Uterus (tissue), 4 donors: ENCODE measurements at places on chromosomes 3 and 15. TPM values are rescaled to one million over a fixed set of nuclear protein-coding genes. Genes with fewer than 3 reads are reported as not detected.

GRCh38 chr3:195847055-195847950 lies 35.6 kb upstream of the MUC4 start:
- DNase-seq, result no peak

DNA sequence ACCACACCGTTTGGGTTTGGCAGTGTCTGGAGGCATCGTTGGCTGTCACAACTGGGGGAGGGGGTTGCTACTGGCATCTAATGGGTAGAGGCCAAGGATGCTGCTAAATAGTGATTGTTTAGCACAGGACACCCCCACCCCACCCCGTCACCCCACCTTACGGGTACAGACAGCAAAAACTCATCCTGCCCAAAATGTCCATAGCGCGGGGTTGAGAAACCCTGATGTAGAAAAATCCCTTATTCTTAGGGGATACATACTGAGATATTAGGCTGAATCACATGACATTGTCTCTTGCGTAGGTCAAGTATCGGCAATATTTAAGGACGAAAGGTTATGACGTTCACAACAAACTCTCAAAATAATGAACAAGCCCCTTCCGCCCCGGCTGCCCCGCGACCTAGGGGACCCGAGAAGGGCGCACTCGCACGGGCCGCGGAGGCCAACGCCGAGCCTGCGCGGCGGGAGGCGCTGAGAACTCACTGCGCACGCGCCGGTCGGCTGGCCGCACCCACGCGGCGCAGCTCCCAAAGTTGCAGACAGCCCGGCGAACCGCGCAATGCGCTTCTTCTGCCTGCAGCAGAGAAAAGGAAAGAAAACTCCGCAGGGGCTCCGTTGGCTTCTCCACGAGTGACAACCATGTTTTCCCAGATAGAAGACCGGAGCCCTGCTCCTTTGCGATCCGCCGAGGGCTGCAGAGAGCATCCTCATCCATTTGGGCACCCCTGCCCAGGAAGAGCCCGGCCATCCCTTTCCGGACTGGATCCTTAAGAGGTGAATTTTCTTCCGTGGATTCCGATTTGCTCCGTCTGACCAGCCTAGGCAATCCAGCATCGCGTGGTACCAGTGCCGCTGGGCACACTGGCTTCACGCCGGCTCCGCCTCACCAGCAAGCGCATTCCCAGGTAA lies 136.8 kb upstream of the CCDC54 start:
- DNase-seq, result peak; percentile 82

DNA sequence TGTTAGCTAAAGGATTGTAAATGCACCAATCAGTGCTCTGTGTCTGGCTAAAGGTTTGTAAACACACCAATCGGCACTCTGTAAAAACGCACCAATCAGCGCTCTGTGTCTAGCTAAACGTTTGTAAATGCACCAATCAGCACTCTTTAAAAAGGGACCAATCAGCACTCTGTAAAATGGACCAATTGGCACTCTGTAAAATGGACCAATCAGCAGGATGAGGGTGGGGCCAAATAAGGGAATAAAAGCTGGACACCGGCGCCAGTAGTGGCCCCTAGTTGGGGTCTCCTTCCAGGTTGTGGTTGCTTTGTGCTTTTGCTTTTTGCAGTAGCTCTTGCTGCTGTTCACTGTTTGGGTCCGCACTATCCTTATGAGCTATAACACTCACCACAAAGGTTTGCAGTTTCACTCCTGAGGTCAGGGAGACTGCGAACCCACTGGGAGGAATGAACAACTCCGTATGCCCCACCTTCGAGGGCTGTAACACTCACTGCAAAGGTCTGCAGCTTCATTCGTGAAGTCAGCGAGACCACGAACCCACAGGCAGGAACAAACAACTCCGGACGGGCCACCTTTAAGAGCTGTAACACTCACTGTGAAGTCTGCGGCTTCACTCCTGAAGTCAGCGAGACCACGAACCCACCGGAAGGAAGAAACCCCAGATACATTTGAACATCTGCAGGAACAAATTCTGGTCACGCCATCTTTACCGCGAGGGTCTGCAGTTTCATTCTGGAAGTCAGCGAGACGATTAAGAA lies 1.1 kb upstream of the SUCLG2 start:
- DNase-seq, result peak; percentile 20

- no peak for DNase-seq
Measured at GRCh38 chr3:153026026-153026425, 136.0 kb upstream of the RAP2B start.

- peak; percentile 51 for DNase-seq
Measured at GRCh38 chr3:119279101-119279554, 15.1 kb upstream of the ARHGAP31 start.

DNA sequence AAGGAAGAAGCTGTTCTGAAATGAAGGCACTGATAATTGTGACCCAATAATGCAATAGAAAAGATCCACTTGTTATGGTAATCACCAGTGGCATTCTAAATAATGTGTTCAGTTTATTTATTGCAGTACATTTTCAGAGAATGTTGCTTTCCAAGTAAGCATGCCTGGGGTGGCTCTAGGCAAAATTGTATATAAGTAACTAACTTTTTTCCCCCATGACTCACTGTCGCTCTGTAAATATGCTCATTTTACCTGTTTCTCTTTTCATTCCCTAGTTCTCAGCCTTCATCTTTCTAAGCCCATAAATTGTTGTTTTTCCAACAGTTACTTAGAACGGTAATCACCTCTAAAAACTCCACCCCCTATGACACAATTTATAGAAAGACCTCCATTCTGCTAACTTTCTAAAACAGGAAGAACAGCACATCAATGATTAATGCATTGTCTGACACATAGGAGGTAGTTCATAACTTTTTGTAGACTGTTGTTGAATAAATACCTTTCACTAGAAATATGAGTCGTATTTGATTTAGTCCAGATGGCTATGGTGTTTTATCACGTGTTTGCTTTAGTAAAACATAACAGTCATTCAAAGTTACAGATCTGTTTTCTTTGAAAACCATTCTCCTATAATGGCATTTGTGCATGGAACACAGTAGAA lies 143.1 kb downstream of the LSAMP start:
- no peak for DNase-seq

DNA sequence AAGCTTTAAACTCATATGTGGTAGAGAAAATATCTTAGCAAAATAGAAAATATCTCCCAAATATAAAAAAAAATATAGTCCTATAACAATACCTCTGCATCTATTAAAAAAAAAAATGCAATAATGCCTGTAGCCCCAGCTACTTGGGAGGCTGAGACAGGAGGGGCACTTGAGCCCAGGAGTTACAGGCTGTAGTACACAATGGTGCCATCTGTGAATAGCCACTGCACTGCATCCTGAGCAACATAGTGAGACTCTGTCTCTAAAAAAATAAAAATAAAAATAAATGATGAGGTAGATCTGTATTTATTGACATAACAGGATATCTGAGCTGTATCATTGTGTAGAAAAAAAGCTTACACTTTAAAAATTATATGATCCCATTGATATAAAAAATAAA lies 70.4 kb downstream of the PFN2 start:
- no peak for DNase-seq

DNA sequence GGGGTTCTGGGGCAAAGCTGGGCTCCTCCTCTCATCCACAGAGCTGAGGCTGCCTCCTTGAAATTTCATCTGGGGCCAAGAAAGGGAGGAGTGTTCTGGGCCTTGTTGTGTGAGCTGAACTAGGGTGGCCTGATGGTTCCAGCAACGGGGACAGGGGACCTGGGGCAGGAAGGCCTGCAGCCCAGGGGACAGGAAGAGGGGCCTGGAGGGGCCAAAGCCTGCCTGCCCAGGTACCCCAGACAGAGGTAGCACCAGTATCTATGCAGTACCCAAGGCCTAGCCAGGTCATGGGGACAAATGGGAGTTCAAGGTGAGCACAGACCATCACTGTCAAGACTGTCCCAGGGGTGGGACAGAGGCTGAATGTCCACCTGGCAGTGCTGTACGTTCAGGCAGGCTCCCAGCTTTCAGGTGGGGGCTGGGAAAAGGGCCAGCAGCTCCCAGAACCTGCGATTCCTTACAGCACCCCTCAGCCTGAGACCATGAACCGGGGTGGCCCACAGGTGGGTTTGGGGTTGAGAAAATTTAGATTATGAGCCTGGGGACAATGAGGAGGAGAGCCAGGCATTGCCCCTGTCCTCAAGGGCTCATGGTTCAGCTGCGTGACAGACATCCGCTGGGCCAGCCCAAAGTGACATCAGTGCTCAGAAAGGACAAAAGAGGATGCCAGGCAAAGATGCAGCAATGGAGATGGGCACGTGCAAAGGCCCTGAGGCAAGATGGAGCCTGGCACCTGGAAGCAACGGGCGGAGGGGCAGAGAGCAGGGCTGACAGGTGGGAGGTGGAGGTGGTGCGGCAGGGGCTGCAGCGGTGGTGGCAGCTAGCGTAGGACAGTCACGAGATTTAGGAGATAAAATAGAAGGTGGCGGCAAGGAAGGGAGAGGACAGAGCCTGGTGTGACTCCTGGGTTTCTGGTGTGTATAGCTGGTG lies 28.0 kb downstream of the PSTPIP1 start:
- no peak for DNase-seq

- DNase-seq, result peak; percentile 51
Measured at GRCh38 chr15:24772686-24773373, 97.3 kb downstream of the NPAP1 start.

GRCh38 chr15:59153466-59153865 lies 48.5 kb downstream of the CCNB2 start:
- no peak for DNase-seq

DNA sequence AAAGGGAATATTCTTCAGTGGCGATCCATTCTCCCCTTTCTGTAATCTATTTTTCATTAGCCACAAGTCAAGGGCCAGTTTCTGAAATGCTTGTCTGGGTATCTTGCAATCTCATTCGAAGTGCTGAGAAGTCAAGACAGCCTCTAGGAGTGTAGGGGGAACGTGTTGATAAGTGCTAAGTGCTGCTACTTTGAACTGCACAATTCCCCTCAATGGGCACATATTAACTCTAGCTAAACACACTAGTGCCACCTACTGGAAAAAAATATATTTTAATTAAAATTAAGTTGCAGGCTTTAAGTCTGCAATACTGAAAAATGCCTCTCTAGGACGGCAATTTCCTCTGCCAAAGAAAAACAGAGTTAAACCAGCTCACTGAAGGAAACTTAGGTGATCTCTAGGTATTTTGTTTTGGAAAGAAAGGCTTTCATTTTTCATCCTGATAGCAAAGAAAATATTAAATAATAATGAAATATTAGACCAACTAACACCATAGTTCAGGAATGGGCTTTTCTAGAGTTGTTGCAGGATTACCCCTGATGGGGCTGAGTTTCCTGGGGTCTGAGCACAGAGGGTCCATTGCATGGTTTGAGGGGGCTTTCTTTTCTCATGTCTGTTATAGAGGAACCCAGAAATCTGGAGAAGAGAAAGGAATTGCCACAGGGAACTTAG lies 181.9 kb upstream of the KBTBD8 start:
- DNase-seq, result no peak

- DNase-seq, result no peak
Measured at GRCh38 chr3:150069154-150069527, 98.4 kb upstream of the PFN2 start.

DNA sequence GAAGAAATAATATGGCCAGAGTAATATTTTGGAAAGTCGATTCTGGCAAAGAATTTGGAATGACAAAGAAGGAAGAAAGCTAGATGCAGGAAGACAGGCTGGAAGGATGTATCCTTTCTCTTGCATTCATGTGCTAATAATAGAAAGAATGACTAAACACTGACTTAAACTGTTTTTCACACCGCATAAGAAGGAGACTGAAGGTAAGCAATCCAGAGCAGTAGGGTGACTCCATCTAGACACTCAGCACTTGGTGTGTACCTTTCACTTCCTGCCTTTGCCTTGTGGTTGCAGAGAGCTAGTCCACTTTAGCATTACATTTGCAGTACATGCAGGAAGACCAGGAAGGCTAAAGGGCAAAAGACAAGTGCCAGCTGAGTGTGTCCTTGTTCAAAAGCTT lies 234.6 kb downstream of the RBMS3 start:
- no peak for DNase-seq

DNA sequence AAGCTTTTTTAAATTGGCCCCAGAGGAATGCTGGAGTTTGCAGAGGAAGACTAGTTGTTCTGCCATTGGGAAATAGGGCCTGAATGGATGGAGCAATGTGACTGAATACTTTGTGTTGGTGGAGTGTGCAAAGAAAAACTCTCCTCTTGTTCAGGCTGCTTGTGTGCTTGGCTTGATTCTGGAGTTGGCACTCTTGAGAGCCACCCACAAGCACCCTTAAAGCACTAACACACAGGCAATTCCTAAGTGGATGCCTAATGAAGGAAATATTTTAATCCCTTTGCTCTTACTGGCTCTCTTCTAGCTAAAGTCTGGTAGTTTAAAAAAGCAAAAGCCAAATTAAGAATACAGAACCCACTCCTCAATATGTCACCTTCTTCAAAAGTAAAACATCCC lies 304.4 kb upstream of the C2CD4B start:
- DNase-seq, result no peak

DNA sequence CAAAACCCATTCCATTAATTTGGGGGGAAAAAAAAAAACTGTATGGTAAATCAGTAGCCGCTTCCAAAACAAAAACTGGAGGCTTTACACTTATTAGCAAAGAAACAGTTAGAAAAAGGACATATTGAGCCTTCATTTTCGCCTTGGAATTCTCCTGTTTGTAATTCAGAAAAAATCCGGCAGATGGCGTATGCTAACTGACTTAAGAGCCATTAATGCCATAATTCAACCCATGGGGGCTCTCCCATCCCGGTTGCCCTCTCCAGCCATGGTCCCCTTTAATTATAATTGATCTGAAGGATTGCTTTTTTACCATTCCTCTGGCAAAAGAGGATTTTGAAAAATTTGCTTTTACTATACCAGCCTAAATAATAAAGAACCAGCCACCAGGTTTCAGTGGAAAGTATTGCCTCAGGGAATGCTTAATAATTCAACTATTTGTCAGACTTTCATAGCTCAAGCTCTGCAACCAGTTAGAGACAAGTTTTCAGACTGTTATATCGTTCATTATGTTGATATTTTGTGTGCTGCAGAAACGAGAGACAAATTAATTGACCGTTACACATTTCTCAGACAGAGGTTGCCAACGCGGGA lies 9.4 kb upstream of the RPL24 start:
- no peak for DNase-seq

DNA sequence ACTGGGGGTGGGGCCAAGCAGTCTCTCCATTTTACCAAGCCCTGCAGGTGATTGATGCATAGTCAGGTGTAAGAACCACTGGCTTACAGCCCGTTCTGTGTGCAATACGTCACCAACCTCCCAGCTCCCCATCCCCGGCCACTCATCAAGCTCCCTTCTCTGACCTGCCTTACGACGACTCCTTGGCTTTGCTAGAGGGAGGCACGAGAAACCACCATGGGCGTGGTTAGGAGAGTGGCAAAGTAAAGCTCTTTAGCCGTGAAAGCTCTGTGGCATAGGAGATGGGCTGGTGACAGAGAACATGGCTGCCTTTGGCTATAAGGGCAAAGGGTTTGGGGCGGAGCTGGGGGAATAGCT lies 109.1 kb downstream of the BDH1 start:
- DNase-seq, result no peak

The PCOLCE2 gene
- total RNA-seq, result 27.4 TPM

The ITIH1 gene
- not detected for total RNA-seq

The FBLN2 gene
- total RNA-seq, result 47.7 TPM

The RBP2 gene
- total RNA-seq, result not detected

The KPNA1 gene
- 42.0 TPM for total RNA-seq

The KBTBD13 gene
- total RNA-seq, result not detected

The ROPN1 gene
- not detected for total RNA-seq

The FBXW12 gene
- total RNA-seq, result 0.55 TPM

The AADACL2 gene
- 0.21 TPM for total RNA-seq

The AHSG gene
- total RNA-seq, result not detected

The HGD gene
- total RNA-seq, result 7.4 TPM

The GABRR3 gene
- not detected for total RNA-seq

The IL17RC gene
- total RNA-seq, result 63.7 TPM
